ENCODE measurements at places on chromosomes 4 and X.

DNA sequence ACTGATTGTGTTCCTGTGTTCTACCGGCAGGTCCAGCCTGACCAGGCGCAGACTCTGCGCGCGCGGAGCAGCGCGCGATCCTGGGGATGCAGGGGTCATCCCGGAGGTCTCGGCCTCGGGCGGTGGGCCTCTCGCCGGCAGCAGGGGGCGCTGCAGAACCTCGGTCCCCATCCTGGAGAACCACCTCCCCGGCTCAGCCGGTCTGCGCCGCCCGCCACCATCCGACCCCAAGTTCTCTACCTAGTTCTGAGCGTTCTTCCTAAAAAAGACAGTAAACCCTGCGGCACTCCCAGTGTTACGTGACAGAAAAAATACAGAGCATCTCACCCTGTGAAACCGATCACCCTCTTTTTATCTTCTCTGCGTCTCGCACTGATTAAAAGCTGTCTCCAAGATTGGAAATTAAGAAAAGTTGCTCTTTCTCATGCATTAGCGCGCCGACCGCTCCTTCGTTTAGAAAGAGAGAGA is 1.6 kb downstream of the TRPC3 start:
- DNase-seq, result peak; percentile 49

GRCh38 chrX:154094833-154095232 is 2.7 kb downstream of the MECP2 start:
- DNase-seq, result no peak

GRCh38 chr4:133866328-133866699 is 335.3 kb downstream of the PABPC4L start:
- DNase-seq, result no peak

- no peak for DNase-seq
Measured at GRCh38 chr4:154086247-154086646, 297.4 kb upstream of the SFRP2 start.

GRCh38 chr4:163755013-163755412 is 260.5 kb downstream of the TMA16 start:
- no peak for DNase-seq

- DNase-seq, result no peak
Measured at GRCh38 chr4:128310266-128310697, 22.7 kb upstream of the PGRMC2 start.

DNA sequence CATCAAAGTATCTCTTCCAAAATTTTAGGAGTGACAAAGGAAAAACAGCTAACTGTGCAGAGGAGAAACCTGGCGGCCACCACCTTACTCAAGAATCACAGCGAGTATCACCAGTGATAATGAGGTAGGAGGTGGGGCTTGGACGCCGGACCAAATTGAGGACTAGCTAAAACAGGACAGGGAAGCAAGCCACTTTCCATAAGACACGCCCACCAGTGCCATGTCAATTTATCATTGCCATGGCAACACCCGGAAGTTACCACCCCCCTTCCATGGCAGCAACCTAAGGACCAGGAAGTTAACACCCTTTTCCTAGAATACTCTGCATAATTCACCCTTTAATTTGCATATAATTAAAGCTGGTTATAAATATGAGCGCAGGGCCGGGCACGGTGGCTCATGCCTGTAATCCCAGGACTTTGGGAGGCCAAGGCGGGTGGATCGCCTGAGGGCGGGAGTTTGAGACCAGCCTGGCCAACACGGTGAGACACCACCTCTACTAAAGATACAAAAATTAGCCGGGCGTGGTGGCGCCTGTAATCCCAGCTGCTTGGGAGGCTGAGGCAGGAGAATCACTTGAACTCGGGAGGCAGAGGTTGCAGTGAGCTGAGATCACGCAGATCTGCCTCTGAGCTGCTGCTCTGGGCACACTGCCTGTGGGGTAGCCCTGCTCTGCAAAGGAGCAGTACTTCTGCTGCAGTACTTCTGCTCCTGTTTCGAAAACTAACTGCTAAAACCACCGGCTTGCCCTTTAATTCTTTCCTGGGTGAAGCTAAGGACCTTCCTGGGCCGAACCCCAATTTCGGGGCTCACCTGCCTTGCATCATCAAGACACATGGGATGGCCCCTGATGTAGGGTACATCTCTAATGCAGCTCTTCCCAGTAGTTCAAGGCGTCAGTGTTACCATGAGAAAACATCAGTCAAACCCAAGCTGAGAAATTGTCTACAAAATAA is 116.7 kb downstream of the HMX1 start:
- DNase-seq, result no peak

- DNase-seq, result no peak
Measured at GRCh38 chr4:78323439-78323838, 228.1 kb upstream of the ANXA3 start.

- no peak for DNase-seq
Measured at GRCh38 chr4:148295642-148296041, 146.6 kb downstream of the NR3C2 start.

DNA sequence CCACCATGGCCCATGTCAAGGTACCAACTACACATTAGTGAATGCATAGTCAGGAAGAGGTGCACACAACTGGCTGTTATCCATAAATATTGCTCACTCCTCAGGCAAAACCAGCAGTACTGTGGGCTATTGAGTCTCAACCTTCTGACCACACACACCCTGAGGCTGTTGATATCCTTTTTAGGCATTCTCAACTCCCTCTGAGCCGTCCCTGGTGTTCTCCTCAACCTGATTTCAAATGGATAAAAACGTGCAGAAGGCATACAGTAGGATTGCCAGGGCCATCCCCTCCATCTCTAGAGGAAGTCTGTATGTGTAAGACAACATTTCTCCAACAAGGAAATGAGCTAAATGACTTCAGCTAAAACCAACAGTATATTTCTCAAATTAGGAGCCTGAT is 98.7 kb upstream of the KLHL13 start:
- no peak for DNase-seq

DNA sequence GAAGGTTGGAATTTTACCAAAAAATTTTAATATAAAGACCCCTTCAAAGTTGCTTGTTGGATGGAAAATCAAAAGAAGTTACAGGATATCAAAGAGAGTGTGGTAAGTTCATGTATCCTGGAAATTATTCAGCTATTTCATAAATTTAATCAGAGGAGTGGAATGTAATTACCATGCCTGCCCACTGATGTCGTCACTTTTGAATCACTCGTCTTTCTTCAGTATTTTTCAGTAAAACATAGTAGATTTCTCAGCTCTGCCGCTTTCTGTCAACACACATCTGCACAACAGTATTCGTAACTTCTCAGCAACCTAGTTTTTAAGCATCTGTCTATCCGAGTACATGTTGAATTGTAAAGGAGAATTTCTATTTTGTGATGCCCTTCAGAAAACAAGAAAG is 2163.0 kb upstream of the AGA start:
- DNase-seq, result no peak

DNA sequence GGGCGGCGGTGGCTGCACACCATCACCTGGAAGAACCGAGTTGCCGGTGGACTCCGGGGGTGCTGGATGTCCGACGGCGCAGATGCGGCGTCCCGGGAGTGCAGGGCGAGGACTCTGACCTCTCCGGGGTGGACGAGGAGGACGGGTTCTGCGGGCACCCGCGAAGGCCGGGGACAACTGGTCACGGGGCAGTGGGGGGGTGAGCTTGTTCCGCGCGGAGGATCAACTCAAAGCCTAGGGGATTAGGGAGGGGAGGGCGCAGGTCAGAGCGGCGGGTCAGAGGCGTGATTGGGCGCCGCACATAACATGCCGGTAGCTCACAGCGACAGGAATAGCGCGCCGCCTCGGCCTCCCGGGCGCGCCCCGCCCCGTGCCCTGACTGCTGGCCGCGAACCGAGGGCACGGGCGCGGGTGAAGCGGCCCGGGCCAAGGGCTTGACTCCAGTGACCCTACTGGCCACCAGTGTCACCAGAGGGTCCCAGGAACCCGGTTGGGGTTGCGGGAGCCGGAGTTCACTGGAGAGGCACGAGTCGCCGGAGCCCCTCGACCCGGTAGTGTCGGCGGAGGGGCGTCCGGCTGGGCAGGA is at the start of gene KLHL34:
Gene KLHL34, minus strand, starts transcription at position 179 of the 586 bp plus-strand sequence. CDS start 542 bp downstream, outside the sequence.
- DNase-seq, result no peak

DNA sequence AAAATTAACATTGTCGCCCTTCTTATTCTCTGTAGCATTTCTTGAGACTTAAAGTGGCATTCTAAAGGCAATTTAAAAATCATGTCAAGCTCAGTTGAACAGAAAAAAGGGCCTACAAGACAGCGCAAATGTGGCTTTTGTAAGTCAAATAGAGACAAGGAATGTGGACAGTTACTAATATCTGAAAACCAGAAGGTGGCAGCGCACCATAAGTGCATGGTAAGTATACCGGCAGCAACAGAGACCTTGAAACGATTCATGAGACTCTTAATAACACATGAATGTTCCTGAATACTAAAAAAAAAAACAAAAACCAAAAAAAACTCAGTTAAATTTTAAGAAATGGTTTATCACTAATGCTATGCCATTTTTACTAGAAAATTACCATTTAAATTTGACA is 82.4 kb upstream of the HPRT1 start:
- no peak for DNase-seq

DNA sequence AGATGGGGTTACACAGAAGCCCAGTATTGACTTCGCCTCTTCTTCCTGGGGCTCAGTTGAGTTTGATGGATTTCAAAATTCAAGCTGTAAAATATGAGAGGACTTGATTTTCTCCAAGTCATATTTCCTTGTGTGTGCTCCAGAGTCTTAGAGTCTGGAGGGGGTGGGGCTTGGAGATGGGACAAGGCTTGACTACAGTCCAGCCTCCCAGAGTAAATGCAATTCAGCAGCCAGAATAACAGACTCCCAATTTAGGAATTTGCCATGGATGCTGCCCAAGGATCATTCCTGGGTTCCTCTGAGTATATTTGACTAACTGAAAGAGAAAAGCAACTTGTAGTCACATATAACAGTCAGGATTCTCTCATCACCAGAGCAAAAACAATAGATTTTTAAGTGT is 53.7 kb upstream of the RBPJ start:
- no peak for DNase-seq

- no peak for DNase-seq
Measured at GRCh38 chr4:94576210-94576609, 124.5 kb downstream of the PDLIM5 start.

DNA sequence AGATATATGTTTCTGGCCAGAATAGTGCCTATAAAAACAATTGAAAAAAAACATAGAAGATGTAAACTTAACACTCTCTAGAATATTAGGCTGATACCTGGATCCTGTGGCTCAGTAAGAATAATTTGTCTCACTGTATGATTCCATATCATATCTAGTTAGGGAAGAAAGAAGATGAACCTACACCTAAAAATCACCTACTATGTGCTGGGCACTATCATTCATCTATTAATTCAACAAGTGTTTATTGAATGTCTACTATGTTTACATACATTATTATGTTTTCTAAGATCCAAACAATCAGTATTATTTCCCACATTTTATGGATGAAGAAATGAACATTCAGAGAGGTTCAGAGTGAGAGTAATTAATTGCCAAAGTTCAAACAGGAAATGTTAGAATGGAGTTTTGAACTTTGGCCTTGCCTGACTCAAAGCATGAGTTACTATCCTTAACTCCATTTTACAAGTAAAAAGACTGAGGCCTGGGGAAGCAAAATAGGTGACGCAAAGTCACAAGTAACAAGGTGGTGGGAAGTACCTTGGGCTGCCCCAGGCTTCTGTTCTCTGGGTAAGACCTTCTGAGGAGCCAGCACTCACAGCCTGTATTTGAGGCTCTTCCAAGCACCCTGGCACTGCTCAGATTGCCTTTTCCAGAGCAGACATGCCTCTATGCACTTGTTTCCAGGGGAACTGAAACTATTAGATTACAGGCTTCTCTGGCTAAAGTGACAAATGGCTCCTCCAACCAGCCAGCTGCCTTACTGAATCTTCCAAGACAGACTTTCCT is 111.1 kb upstream of the ACSL4 start:
- DNase-seq, result no peak

DNA sequence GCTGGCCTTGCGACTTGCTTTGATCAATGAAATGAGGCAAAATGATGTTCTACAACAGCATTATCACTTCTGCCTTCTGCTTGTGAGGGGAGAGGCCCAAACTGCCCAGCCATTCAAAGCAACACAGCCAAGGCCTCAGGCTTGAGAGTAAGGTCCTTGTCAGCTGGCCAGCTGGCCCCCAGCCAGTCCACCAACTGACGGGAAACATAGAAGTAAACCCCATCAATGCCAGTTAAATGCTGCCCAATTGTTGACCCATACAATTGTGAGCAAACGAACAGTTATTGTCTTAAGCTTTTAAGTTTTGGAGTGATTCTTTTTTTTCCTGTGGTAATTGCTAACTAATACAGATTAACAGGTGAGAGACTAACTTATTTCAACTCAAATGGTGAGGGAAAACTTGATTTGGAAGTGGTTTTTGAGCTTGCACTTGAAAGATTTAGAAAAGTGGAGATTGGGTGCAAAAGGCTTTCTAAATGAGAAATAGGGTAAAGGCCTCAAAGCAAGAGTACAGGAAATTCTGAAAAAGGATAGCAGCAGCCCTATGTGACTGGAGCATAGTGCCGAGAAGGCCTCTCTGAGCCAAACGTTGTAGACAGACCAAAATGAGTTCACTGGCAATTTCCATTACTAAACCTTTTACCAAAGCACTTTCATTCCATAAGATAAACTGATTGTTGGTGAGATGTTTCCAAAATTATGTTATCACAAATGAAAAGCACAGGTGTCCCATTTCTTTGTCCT is 66.9 kb downstream of the ARHGEF38 start:
- DNase-seq, result no peak

DNA sequence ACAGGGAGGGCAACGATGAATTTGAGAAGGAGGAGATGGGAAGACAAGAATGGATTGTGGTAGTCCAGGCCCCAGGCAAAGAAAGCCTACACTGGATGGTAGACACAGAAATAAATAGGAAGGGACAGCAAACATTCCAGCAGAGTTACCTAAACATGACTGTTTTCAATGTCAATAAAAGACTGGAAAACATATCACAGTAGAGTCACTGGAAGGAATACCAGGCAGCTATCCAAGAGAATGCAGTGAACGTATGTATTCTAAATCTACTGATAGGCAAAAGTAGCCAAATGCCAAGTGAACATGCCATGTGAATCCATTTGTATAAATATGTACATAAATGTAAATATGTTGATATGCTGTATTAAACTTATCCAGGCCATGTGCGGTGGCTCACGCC is 183.0 kb downstream of the PALLD start:
- no peak for DNase-seq

DNA sequence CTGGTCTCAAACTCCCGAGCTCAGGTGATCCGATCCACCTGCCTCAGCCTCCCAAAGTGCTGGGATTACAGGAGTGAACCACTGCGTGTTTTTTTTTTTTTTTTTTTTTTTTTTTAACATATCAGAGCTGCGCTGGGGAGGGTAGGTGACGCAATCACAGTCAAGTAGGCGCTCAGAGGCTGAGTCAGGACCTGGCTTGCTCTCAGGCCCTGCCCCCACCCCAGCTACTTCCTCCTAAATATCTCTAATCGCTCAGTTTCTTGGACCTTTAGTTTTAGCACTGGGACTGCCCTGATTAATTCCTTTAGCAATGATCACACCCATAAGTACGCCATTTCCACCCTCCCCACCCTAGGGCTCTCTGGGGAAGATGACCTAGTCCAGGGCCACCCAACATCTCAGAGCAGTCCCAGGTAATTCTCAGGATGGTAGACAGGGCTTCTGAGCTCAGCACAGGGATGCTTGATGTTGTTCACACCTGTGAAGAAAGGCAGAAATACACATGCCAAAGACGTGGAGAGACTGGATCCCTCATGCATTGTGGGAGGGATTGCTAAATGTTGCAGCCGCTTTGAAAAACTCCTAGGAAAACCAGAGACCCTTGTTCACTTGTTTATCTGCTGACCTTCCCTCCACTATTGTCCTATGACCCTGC is 50.2 kb downstream of the DDX3X start:
- DNase-seq, result peak; percentile 42
